SJSA1 (cell line): ENCODE measurements at places on chromosomes 12 and 14. TPM values are rescaled to one million over a fixed set of nuclear protein-coding genes. Genes with fewer than 3 reads are reported as not detected.

DNA sequence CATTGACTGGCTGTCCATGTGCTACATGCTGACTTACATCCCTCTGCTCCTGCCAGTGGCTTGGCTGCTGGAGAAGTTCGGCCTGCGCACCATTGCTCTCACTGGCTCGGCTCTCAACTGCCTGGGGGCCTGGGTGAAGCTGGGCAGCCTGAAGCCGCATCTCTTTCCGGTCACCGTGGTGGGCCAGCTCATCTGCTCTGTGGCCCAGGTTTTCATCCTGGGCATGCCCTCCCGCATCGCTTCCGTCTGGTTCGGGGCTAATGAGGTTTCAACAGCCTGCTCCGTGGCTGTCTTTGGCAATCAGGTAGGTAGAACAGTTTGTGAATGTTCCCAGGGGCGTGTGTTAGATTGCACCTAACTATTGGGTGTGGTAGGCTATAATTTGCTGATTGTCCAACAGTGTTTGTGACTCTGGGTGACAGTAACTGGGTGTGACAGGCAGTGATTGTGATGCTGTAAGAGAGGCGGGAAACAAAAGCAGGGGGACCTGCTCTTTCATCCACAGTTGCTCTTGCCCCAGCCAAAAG lies 981 bp downstream of the FLVCR2 start:
- H3K4me1 ChIP-seq: peaks cover 8% of the 10 kb centered on the region
- DNase-seq: no peak
- no peaks in the 10 kb centered on the region for H3K36me3 ChIP-seq
- H3K27ac ChIP-seq: no peak overlapping the region
- H3K4me3 ChIP-seq: peak overlapping the region; percentile 34
- H3K27me3 ChIP-seq: no peaks in the 10 kb centered on the region; the same call in 1 of the 2 replicates

The SOX5 gene
- total RNA-seq: 1.7 and 5.0 TPM in 2 replicates

DNA sequence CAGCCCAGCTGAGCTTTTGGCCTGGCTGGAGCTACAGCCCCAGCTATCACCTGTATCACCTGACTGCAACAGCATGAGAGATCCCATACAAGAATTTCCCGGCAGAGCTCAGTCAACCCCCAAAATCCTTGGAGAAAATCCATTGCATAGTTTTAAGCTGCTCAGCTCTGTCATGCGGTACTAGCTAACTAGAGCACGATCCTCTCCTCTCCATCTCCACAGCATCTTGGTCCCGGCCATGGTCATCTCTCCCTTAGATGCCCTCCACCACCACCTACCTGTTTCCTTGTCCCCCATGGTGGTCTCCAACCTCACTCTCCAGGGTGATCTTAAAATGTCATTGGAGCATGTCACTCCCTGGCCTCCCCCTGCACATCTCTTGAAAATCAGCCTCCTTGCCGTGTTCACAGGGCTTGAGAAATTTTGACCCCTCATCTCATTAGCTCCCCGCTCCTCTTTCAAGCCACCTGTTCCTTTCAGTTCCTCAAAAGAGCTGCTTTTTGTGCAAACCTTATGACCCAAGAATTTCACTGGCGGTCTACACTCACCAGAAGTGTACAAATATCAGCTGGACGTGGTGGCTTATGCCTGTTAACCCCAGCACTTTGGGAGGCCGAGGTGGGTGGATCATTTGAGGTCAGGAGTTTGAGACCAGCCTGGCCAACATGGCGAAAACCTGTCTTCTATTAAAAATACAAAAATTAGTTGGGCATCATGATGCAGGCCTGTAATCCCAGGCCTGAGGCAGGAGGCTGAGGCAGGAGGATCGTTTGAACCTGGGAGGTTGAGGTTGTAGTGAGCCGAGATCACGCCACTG lies 8.1 kb upstream of the CLMN start:
- H3K27ac ChIP-seq: no peak overlapping the region
- H3K4me1 ChIP-seq: no peaks in the 10 kb centered on the region
- no peaks in the 10 kb centered on the region for H3K27me3 ChIP-seq
- no peaks in the 10 kb centered on the region for H3K36me3 ChIP-seq
- no peak for DNase-seq
- H3K4me3 ChIP-seq: no peak overlapping the region

The KERA gene
- total RNA-seq: 41.1 and 72.5 TPM in 2 replicates

GRCh38 chr12:23415180-23415579 lies 534.3 kb downstream of the SOX5 start:
- H3K4me1 ChIP-seq: no peaks in the 10 kb centered on the region
- H3K27me3 ChIP-seq: no peaks in the 10 kb centered on the region
- no peak for DNase-seq
- no peaks in the 10 kb centered on the region for H3K36me3 ChIP-seq
- H3K4me3 ChIP-seq: no peak overlapping the region

DNA sequence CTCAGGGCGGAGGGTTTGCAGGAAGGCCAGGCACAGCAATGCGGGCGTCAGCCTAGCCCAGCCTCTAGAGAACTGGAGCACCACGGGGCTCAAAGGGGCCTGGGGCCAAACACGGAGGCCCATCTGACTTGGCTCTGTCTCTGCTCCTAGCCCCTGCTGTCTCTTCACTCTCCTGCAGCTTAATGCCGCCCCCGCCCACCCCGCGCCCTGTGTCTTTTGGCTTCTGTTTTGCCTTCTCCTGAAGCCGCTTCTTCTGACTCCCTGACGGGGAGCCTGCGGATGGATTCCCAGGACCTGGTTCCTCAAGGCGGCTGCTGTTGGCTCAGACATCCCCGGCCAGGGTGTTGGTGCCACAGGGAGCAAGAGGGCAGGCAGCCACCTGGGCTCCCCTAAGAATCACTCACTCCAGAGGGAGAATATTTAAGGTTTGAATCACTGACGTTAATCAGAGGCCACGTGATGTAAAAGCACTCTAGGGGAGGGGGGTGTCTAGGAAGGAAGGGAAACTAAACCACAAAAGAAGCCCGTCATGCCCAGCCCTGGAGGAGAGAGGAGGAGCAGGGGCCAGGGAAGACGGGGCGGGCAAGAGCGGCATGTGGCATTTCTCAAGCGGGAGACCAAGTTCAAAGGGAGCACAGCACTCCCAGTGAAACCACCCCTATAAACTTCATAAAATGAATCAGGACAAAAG lies 36.9 kb upstream of the PRMT8 start:
- H3K36me3 ChIP-seq: no peaks in the 10 kb centered on the region
- no peak for DNase-seq
- no peak overlapping the region for H3K27ac ChIP-seq

- H3K27ac ChIP-seq: no peak overlapping the region
- no peaks in the 10 kb centered on the region for H3K27me3 ChIP-seq
- H3K4me3 ChIP-seq: no peak overlapping the region
- no peaks in the 10 kb centered on the region for H3K36me3 ChIP-seq
- no peaks in the 10 kb centered on the region for H3K4me1 ChIP-seq
Measured at GRCh38 chr12:112367965-112368364, 14.3 kb downstream of the HECTD4 start.

DNA sequence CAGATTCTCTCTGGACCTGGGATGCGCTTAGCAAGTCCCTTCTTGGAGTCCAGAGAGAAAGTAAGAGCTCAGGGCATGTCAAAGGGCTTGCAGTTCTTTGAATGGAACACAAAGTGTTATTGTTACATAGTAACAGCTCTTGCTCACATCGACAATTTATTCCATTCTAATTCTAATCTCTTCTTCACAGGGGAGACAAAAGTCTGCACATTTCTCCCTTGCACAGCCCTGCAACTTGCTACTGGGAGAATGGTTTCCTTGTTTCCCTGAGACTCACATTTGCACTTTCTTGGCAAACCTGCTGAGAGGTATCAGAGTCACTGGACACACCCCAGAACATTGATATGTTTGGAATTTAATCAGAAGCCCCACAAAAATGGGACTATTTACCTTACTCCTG lies 209.9 kb upstream of the IGF1 start:
- H3K4me3 ChIP-seq: no peak overlapping the region
- DNase-seq: no peak
- no peaks in the 10 kb centered on the region for H3K27me3 ChIP-seq
- no peaks in the 10 kb centered on the region for H3K4me1 ChIP-seq

The ABCC9 gene
- total RNA-seq: 0.63 and 1.4 TPM in 2 replicates

The WNT1 gene
- not detected in 2 replicates for total RNA-seq

- no peaks in the 10 kb centered on the region for H3K36me3 ChIP-seq
- no peak for DNase-seq
- no peaks in the 10 kb centered on the region for H3K27me3 ChIP-seq
- H3K27ac ChIP-seq: no peak overlapping the region
Measured at GRCh38 chr14:83287300-83287699, 1753.6 kb upstream of the SEL1L start.

- no peak overlapping the region for H3K4me3 ChIP-seq
- H3K27me3 ChIP-seq: no peaks in the 10 kb centered on the region
- DNase-seq: no peak
- H3K27ac ChIP-seq: no peak overlapping the region
- no peaks in the 10 kb centered on the region for H3K36me3 ChIP-seq
- H3K4me1 ChIP-seq: peaks cover 5% of the 10 kb centered on the region; the same call in 1 of the 2 replicates
Measured at GRCh38 chr12:25877446-25877845, 81.0 kb upstream of the RASSF8 start.

DNA sequence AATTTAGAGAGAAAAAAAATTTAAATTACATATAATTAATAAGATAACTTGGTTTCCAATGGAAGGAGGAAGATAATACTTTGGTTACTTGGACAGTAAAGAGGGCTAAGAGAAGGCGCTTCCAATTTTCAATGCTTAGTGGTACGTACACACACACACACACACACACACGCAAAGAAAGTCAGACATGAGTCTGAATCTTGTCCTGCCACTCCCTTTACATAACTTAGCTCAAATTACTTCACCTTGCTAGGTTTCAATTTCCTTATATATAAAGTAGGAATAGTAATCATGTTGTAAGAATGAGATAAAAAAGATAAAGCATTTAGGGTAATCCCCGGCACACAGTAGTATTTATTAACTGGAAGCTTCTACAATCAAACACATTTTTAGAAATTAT lies 39.7 kb upstream of the VCPKMT start:
- no peak overlapping the region for H3K4me3 ChIP-seq
- H3K36me3 ChIP-seq: peaks cover 9% of the 10 kb centered on the region; the same call in 1 of the 2 replicates
- DNase-seq: no peak

The TMEM52B gene
- 0.63 and 1.1 TPM in 2 replicates for total RNA-seq

The RNF212B gene
- not detected in 2 replicates for total RNA-seq

DNA sequence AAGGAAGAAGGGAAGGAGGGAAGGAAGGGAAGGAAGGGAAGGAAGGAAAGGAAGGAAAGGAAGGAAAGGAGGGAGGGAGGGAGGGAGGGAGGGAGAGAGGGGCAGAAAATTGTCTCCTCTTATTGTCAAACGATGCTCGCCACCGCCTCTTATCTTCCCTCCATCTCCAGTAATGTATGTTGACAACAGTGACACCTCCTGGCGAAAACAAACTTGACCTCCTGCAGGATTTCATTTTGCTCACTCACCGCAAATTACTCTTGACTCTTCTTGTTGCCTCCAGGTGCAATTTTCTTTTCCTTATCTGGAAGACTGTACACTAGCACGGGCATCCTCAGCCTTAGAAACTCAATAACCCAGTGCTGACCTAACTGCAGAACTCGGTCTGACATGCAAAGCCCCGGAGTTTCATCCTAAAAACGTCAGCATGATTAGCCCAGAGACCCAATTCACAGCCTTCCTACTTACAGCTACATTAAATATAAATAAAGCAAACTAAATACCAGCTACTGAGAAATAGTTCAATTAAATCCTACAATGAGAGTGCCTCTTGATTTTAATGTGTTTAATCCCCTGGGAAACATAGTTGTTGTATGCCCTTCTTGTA lies 512.4 kb upstream of the TMPO start:
- H3K4me1 ChIP-seq: no peaks in the 10 kb centered on the region
- no peak overlapping the region for H3K27ac ChIP-seq
- peaks cover 3% of the 10 kb centered on the region; the same call in 1 of the 2 replicates for H3K27me3 ChIP-seq

- no peaks in the 10 kb centered on the region for H3K27me3 ChIP-seq
- H3K36me3 ChIP-seq: no peaks in the 10 kb centered on the region
- H3K27ac ChIP-seq: no peak overlapping the region
- H3K4me1 ChIP-seq: no peaks in the 10 kb centered on the region
- H3K4me3 ChIP-seq: no peak overlapping the region
Measured at GRCh38 chr12:38431921-38432320, 115.3 kb downstream of the ALG10B start.

- peaks cover 12% of the 10 kb centered on the region; the same call in 1 of the 2 replicates for H3K36me3 ChIP-seq
- no peak for DNase-seq
- H3K4me1 ChIP-seq: peaks cover 14% of the 10 kb centered on the region
- no peaks in the 10 kb centered on the region for H3K27me3 ChIP-seq
Measured at GRCh38 chr14:50791201-50791600, 39.8 kb downstream of the NIN start.

GRCh38 chr14:81033698-81034240 lies 78.3 kb downstream of the TSHR start:
- H3K27me3 ChIP-seq: no peaks in the 10 kb centered on the region
- no peak overlapping the region for H3K27ac ChIP-seq
- DNase-seq: no peak
- H3K36me3 ChIP-seq: no peaks in the 10 kb centered on the region

DNA sequence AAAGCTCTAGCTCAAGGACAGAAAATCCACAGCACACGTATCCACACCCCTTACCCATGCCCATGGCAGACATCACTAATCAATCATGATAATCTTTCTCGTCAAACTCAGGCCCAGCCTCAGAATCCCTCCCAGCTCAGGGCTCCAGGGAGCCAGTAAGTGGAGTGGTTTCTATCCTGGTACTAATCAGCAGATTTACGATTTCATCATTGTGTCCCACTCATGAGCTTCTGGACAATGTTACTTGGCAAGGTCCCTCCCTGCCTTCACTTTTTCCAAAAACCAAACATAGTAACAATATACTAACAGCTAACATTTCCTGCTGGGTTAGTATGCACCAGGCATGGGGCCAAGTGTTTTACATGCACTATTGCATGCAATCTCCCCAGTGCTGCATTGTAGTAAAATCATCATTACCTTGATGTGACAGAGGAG lies 45.8 kb upstream of the NCOR2 start:
- H3K4me1 ChIP-seq: peaks cover 18% of the 10 kb centered on the region
- H3K27me3 ChIP-seq: no peaks in the 10 kb centered on the region
- H3K36me3 ChIP-seq: no peaks in the 10 kb centered on the region
- H3K4me3 ChIP-seq: no peak overlapping the region
- no peak for DNase-seq

GRCh38 chr12:52066346-52067080 lies 3.3 kb upstream of the ATG101 start:
- peaks cover 8% of the 10 kb centered on the region for H3K36me3 ChIP-seq
- DNase-seq: no peak
- peaks cover 26% of the 10 kb centered on the region for H3K4me1 ChIP-seq
- no peak overlapping the region for H3K4me3 ChIP-seq

The MCRS1 gene
- 73.6 and 79.5 TPM in 2 replicates for total RNA-seq

DNA sequence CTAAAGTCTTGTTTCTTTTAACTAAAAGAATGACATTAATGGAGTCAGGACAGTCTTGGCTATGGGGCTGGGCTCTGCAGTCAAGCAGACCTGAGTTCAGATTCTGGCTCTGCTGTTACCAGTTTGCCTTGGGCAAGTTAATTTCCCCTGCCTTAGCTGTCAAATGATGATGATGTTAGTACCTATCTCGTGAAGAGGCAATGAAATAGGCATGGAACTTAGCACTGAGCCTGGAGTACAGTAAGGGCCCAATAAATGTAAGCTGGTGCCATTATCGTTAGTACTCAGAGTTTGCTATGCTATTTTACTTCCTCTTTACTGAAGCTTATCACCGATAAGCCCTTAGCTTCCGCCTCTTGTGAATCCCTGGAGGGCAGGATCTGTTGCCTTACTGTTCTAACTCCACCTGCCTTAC lies 8.5 kb downstream of the FBXW8 start:
- no peak overlapping the region for H3K4me3 ChIP-seq
- H3K27me3 ChIP-seq: no peaks in the 10 kb centered on the region
- peaks cover 37% of the 10 kb centered on the region for H3K36me3 ChIP-seq
- no peak overlapping the region for H3K27ac ChIP-seq
- H3K4me1 ChIP-seq: peaks cover 21% of the 10 kb centered on the region

- H3K27ac ChIP-seq: no peak overlapping the region
- no peaks in the 10 kb centered on the region for H3K27me3 ChIP-seq
- no peaks in the 10 kb centered on the region for H3K4me1 ChIP-seq
Measured at GRCh38 chr14:70882776-70883492, 24.3 kb upstream of the PCNX1 start.

- H3K27me3 ChIP-seq: peaks cover 71% of the 10 kb centered on the region
- H3K36me3 ChIP-seq: no peaks in the 10 kb centered on the region
Measured at GRCh38 chr12:116879509-116880212, 1.6 kb downstream of the HRK start.

The MANSC1 gene
- 0.22 and 1.5 TPM in 2 replicates for total RNA-seq
